Hematopoietic multipotent progenitor cell treated with erythropoietin and hydrocortisone succinate and interleukin-3 and kit ligand, for 4 days (in vitro differentiated cells): ENCODE measurements at places on chromosomes 2 and 18.

- no peak for DNase-seq
These were observed 165.0 kb downstream of the KLHL29 start for GRCh38 chr2:23549821-23550530.

DNA sequence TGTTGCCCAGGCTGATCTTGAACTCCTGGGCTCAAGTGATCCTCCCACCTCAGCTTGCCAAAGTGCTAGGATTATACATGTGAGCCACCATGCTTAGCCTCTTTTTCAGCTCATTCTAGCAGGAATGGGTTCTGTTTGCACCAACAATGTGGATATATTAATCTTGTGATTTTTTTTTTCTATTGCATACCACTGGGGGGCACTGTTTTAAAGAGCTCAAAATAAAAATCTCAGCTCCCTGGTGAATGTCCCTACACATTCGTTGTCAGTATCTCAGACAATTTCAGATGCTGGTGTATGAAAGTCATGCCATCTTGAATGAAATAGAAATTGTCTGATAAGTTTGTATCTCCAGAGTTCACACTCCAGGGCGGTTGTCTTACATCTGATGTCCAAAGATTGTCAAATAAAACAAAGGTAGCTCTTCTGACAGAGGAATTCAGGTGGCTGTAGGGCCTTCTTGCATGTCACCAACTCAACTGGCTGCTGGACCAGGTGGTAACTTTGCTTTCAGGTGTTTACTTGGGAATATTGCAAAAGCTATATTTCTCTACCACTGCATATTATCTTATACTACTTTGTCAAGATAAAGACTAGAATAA lies 3.1 kb upstream of the MATN3 start:
- DNase-seq, result peak; percentile 82

- no peak for DNase-seq
These were observed 44.5 kb upstream of the DAPL1 start for GRCh38 chr2:158750458-158751125.

GRCh38 chr2:26757873-26758789 lies 6.0 kb upstream of the SLC35F6 start:
- DNase-seq, result peak; percentile 35

DNA sequence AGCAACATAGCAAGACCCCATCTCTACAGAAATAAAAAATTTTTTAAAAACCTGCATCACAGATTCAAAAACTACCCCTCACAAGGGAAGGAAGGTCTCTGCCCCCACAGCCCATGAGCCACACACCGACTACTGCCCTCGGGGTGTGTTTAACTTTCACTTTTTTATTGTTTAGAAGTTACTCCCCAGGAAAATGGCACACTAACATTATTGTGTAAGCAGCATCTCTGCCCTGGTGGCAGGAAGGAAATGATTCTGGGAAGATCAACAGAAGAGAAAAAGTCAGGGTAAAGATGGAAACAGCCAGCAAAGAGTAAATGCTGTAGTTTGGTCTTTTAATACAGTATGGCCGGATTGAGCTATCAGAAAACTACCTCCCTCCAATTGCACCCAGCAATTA lies 21.9 kb downstream of the TRABD2A start:
- no peak for DNase-seq

DNA sequence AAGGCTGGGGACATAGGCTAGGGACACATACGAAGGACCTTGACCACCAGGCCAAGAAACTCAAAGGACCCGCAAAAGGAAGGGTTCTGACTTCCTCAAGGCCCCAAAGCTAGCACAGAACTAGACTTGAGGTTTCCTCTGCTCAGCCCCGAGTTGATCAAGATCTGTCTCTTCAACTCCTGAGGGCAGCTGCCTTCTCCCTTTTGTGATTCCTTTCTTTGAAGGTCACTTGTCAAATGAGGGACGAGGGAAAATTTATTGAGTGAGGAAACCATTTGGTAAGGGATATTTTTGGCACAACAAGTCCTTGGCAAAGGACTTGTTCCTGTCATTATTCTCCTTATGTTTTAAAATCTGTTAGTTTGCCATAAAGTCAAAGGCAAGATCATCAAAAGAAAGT lies 12.3 kb upstream of the ROCK2 start:
- peak; percentile 18 for DNase-seq

GRCh38 chr2:132374151-132374550 lies 42.5 kb upstream of the GPR39 start:
- no peak for DNase-seq

- no peak for DNase-seq
These were observed 110.0 kb downstream of the TMEM247 start for GRCh38 chr2:46589356-46589755.
